Naive thymus-derived CD4-positive, alpha-beta T cell (primary cell): ENCODE measurements at places on chromosomes 16 and 17. TPM values are rescaled to one million over a fixed set of nuclear protein-coding genes. Genes with fewer than 3 reads are reported as not detected.

Gene PRSS33
- total RNA-seq = not detected

Gene SCARF1
- total RNA-seq = 1.2 TPM

Gene CSH1
- not detected for total RNA-seq

Gene EZH1
- 50.9 and 57.5 TPM in 2 replicates for total RNA-seq

Gene KRTAP1-1
- total RNA-seq = not detected

Gene HOXB13
- not detected for total RNA-seq

Gene TIMP2
- 1.2 and 1.5 TPM in 2 replicates for total RNA-seq

Gene ABCA6
- total RNA-seq = 0.24 and 0.25 TPM in 2 replicates

Gene CALB2
- total RNA-seq = not detected

Gene DNAH2
- not detected in 2 replicates for total RNA-seq

Gene NPIPB8
- total RNA-seq = not detected

Gene RDM1
- total RNA-seq = not detected

Gene GPR139
- not detected for total RNA-seq

Gene CCDC78
- total RNA-seq = 3.0 TPM

Gene RPGRIP1L
- 5.7 and 6.1 TPM in 2 replicates for total RNA-seq

Gene SCNN1B
- total RNA-seq = not detected

Gene MT4
- not detected in 2 replicates for total RNA-seq

Gene PIK3R6
- 10.2 and 11.3 TPM in 2 replicates for total RNA-seq

Gene TNFRSF12A
- 1.1 TPM for total RNA-seq

Gene STH
- total RNA-seq = not detected

Gene G6PC1
- total RNA-seq = not detected in 2 replicates

Gene BCL6B
- 0.70 and 0.76 TPM in 2 replicates for total RNA-seq

Gene P3H4
- 3.6 TPM for total RNA-seq

Gene RHBDL3
- total RNA-seq = not detected

Gene GPR179
- total RNA-seq = 0.35 TPM

Gene SLC6A4
- not detected for total RNA-seq

Gene CRYBA1
- total RNA-seq = not detected
